Germinal center (tissue), 1 donor: ENCODE measurements at places on chromosomes 6 and 20.

DNA sequence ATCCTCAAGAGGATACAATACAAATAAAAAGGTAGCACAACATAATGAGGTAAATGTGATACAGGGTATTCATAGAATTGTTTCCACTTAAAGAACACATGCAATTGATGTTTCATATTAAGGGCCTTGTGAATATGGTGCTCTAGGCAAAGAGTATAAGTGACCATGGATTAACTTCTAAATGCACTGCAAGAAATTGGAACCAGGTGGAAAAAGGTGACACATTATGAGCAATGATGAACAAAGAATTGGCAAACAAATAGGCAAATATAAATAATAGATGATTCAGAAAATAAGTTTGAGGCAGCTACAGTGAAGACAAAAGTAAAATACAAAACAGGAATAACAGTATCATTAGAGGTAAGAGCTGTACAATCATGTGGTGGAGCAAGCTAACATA is 192.0 kb downstream of the GRIK2 start:
- DNase-seq: no peak

DNA sequence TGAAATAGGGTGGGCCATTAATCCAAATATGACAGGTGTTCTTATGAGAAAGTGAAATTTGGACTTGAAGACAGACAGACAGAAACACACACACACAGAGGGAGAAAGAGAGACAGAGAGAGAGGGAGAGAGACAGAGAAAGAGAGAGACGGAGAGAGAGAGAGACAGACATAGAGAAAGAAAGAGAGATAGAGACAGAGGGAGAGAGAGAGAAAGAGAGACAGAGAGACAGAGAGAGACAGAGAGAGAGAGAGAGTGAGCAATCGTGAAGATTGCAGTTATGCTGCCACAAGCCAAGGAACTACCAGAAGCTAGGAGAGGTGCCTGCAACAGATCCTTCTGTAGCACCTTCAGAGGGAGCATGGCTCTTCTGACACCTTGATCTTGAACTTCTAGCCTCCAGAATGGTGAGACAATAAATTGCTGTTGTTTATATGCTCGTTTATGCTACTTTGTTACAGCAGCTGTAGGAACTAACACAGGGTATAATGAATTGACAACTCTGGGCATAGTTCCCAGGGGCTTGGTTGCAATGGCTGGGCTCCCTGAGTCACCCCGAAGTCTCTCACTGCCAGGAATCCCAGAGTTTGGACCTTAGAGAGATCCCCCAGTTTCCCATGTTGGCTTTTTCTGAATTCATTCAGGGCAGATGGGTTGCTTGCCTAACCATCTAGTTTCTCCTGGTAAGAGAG is 44.7 kb upstream of the ECI2 start:
- DNase-seq: no peak

DNA sequence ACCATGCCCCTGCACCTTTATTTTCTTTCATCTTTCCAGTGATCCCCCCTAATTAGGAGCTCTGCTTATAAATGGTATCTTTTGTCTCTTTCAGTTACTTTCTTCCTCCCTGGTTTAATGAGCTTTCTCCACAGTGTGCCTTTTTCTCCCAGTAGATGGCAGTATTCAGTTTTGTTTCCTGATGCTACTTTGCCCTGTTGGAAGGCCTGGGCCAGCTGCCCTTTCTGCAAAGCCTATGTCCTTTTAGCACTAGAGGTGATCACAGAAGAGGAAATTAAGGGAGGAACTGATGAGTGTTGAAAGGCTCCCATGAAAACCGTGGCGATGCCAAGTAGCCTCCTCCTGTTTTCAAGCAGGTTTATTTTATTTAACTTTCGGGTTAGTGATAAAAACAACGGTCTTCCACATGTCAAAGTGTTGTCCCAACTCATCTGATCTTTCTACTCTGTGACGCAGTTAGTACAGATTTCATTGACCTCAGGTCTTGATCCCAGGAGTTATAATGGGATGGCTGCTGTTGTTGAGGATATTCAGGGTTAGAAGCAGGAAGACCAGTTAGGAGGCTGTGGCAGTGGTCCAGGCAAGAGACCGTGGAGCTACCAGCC is 184.2 kb upstream of the BMP2 start:
- DNase-seq: peak; percentile 18

- no peak for DNase-seq
Observed at GRCh38 chr6:155100591-155100990, 105.5 kb downstream of the TIAM2 start.

DNA sequence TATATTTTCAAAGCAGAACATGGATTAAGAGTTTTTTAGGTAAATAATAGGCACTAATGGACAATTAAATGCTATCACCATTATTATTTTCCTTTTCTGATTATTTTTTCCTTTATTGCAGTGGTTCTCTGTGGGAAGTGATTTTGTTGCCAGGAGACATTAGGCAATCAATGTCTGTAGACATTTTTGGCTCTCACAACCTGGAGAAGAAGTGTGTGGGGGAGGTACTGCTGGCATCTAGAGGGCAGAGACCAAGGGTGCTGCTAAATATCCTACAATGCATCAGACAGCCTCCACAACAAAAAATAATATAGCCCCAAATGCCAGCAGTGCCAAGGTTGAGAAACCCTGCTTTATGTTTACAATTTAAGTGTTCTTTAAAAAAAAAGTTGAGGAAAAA is 8.3 kb downstream of the IFNGR1 start:
- no peak for DNase-seq

GRCh38 chr20:17423782-17424181 is 107.4 kb downstream of the BFSP1 start:
- DNase-seq: no peak

- DNase-seq: no peak
Observed at GRCh38 chr6:40312213-40313015, 274.8 kb downstream of the LRFN2 start.

DNA sequence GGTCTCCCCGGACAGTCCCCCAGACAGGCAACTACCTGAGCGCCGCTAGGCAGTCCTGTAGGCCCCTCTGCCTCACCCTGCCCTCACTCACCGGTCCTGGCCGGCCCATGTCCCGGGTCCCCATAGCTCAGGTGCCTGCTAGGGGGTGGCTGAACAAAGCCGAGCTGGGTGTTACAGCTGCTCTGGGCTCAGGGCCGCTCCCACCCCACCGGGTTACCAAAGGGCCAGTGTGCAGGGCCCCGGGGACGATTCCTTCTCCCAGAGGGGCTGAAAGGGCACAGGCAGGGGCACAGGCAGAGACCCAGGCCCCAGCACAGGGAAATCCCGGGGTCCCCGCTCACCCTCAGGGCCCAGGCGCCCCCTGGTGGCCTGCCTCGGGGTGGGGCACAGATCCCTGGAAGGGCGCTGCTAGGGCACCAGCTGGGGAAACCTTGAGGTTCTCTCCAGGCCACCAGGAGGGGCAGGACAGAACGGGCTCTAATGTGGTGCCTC is 118.4 kb downstream of the GRM4 start:
- DNase-seq: peak; percentile 71

GRCh38 chr6:124438546-124439065 is 523.6 kb upstream of the RNF217 start:
- DNase-seq: no peak
